Hypothalamus (tissue), 51 donors: ENCODE measurements at places on chromosomes 1 and 21.

GRCh38 chr1:32405672-32406467 is 11.6 kb upstream of the BSDC1 start:
- no peak for DNase-seq

GRCh38 chr1:225811622-225812487 is 1.9 kb downstream of the EPHX1 start:
- DNase-seq: no peak

DNA sequence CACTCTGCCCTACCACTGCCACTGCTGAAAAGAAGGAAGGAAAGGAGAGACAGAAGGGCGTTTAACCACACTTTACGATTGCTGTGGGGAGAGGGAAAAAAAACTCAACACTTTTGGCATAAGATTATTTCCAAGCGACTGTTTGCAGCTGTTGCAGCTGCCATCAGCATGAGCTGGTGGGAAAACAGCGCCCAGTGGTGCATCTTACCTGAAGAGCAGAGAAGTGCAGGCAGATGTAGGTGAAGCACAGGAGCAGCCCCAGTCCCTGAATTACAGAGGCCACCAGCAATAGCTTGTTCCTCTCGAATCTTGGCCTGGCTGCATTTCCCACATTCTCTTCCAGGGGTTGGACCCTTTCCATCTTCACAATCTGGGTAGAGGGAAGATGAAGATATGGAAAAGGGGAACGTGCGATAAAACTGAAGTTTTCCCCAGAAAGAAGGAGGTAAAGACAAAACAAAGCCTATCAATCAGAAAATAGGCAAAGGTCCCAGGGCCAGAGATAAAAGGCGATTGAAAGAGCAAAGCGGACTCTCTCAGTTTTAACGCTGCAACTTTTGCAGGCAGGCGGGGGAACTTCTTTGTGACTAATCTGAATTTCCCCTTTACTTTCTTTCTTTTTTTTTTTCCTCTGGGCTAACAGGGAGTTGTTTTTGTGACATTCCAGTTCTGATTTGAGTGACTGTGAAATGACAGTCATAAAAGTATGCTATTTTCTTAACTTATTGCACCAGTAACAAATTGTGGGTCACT is at the start of gene TNFSF4:
TNFSF4 (minus strand) TSS at position 516 of the 753 bp plus-strand sequence; CDS start at position 361, 155 bp downstream.
- no peak for DNase-seq

- DNase-seq: no peak
Observed at GRCh38 chr1:11602424-11602823, 51.8 kb downstream of the FBXO2 start.

DNA sequence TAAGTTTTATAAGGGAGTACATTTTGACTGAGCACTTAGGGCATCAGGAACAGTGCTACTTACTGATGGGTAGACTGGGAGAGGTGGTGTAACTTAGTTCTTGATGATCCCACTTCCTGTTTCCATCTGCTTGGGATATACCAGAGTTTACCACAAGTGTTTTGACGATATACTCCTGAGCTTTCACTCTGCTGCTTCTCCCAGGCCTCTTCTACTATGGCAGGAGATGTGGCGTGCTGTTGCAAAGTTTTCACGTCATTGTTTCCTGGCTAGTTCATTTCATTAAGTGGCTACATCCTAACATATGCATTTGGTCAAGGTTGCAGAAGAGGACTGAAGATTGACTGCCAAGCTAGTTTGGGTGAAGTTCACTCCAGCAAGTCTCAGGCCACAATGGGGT is 41.3 kb upstream of the LAMC2 start:
- DNase-seq: no peak

GRCh38 chr1:227447531-227447990 is 115.8 kb upstream of the ZNF678 start:
- DNase-seq: no peak

- no peak for DNase-seq
Observed at GRCh38 chr1:21590934-21591333, 78.2 kb downstream of the RAP1GAP start.

DNA sequence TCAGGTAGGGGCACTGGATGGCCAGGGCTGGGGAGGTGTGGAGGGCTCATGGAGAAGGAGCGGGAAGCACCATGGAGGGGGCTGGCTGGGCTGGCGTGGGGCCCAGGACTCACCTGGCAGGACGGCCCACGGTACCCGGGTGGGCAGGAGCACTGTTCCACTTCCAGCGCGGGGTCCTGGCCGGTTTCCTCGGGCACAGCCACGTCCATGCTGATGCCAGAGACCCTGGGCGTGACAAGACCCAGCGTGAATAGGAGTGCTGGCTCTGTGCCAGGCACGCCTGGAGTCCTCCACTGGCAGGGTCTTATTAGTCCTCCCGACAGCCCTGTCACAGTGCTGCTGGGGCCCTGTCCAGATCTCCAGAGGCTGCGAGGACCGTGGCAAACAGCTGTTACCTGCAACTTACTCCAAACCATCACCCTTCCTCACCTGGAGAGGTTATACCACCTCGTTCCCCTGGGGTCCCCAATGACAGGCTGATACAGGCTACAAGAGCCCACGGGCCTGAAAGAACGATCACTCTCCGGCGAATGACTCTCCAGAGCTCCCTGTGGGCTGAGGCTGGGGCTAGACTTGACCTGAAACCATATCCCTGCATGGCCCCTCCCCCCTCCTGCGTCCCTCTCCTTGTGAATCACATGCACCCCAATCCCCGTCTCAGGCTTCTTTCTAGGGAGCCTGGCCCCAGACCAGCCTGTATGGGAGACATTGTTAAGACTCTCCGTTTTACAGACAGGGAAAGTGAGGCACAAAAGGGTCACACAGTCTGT is 62.1 kb downstream of the HSPG2 start:
- DNase-seq: no peak

DNA sequence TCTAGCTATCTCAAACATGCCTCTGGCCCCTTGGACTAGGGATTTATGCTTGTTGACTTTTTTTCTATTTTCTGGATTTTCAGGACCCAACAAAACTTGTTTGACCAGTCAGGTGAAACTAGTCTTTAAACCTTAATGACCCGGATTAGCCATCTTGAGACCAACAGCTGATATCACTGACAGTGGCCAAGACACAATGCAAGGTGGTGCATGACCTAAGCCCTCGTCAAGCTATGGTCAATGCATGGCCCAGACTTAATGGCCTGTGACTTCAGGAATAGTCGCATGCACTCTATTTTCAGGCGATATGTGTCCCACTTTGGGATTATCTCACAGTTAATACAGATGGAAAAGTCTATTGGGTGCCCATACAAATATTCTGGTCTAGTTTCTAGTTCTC is 190.4 kb downstream of the ZBTB18 start:
- no peak for DNase-seq

GRCh38 chr1:192524223-192524622 is 51.4 kb upstream of the RGS1 start:
- DNase-seq: no peak

DNA sequence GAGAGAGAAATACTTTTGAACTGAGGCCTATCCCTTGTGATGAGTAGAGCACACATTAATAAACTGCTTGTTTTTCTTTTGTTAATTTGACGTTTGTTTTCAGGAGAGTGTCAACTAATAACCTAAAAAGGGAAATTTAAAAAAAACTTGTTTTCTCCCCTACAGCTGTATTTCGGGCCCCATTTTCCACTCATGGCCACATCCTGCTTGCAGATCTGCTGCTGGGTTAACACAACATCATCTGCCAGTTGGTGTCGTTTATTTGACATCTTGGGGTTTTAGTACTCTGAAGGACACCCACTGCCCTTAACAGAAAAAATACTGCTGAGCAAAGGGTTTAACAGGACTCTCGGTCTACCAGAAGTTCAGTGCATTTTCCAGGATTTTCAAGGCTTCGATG is 848 bp upstream of the PYHIN1 start:
- DNase-seq: no peak

DNA sequence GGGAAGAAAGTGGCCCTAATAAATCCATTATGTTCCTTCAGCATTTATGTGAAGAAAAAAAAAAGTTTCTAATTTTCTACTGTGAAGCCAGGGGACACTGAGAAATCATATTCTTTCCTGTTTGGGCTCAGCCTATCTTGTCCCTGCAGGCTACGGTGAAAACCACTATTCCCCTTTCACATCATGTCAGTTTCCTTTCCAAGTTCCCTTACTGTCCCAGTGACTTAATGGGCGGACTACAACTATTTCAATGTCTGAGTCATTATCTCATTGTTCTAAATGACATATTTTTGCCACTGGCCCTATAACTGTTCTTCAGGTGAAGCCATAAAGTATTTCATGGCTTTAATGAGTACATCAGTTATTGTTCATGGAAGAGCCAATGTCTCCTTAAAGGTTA is 71.3 kb upstream of the BEND5 start:
- no peak for DNase-seq

DNA sequence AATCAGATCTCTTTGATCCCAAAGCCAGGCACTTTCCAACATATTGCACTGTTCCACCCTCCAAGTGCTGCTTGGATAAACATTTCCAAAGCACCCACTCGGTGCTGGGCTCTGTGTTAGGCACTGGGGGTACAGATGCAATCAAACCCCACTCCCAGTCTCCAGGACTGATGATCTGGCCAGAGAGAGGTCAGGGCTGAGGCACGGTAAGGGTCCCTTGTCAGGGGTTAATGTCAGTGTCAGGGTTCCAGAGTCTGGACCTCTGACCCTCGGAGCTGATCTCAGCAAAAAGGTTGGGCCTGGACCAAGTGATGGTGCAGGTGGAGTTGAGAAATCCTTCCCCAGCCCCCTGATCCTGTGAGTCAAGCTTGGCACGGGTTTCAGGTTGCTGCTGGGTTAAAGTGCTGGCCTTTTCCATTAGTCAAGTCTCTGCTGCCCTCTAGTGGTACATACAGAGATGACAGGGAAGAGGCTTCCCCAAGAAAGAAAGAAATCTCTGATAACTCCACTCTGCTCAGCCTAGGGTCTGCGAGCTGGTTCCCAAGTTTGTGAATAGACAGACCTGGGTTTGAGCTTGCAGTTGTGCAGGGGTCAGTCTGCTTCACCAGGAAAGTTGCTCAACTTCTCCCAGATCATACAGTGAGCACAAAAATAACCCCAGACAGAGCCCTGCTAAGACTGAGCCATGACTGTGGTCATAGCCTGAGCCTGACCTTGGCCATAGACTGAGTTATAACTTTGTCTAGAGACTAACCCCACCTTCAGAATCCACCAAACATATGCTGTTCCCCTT is 74.6 kb downstream of the DMRTA2 start:
- DNase-seq: peak; percentile 5

- no peak for DNase-seq
Observed at GRCh38 chr1:235931171-235931738, 64.5 kb upstream of the LYST start.

DNA sequence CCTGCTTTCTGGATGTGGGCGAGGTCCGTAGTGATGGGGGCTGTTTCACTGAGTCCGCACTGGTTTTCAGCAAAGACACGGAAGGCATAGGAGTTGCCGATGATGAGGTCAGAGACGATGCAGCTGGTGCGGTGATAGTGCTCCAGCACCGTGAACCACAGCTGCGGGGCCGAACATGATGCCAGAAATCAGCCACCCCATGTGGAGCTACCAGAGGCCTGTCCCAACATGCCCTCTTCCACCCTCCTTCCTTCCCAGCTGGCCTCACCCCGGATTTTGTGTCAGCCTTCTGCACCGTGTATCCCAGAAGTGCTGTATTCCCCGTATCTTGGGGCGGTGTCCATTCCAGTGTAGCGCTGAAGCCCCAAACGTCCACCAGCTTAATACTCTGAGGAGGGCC is 10.0 kb downstream of the MYBPHL start:
- no peak for DNase-seq

DNA sequence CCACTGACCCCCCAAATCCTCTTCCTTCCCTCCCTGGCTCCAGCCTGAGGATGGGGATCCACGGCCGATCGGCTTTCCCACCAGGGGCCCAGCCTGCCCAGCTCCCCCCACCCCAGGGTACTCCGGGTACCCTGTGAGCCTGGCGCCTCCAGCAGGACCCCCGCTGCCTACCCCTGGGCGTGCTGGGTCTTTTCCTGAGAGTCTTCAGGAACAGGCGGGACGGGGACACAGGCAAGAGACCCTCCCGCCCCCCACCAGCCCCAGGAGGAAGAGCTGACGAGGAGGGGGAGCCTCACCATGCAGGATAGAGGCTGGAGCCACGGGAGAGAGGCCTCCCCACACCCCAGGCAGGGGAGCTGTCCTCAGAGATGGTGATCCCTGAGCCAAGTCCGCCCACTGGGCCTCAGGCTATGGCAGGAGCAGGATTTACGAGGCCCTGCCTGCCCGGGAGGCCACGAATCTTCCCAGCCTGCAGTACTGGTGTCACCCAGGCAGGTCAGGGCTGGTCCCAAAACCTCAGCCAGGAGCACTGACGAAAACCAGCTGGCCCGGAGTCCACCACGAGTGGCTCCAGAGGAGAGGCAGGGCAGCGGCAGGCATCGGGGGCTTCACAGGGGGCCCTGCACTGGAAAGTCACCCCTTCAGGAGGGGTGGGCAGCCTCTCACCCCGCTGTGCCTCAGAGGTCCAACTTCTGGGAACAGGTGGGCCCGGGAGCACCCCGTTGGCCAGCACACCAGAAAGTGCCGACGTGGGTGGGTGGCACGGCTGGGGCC is 58.0 kb downstream of the MEGF6 start:
- DNase-seq: no peak

GRCh38 chr1:186654741-186655140 is 25.5 kb downstream of the PTGS2 start:
- DNase-seq: no peak

DNA sequence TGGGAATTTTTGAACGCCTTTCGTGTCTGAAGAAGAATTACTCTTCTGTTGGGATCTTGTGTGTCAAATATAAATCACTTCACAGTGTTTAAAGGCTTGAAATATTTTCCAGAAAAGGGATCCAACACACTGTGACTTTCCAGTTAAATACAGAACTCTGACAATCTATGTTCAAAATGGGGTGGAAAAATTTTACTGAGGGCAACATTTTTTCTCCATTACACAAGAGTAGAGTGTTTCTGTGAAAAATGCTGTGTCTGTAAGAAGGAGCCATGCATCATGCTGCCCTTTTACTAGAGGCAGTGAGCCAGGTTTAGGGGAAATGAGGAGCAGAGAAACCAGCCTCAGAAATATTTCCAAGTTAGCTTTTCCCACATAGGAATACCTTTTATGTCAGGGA is 86.5 kb downstream of the VPS13D start:
- DNase-seq: no peak

GRCh38 chr1:206772243-206772937 is at the start of gene IL10:
IL10 (minus strand) TSS chr1:206772494; CDS start chr1:206772435, 59 bp downstream.
- DNase-seq: no peak

GRCh38 chr1:236502972-236503639 is 20.7 kb upstream of the LGALS8 start:
- DNase-seq: peak; percentile 10

GRCh38 chr1:58308206-58308605 is 238.3 kb downstream of the OMA1 start:
- DNase-seq: no peak

GRCh38 chr1:84691122-84691783 is 992 bp upstream of the SSX2IP start:
- DNase-seq: no peak

- no peak for DNase-seq
Observed at GRCh38 chr1:214727274-214727673, 124.3 kb downstream of the CENPF start.

- no peak for DNase-seq
Observed at GRCh38 chr1:168491527-168492164, 52.2 kb downstream of the XCL2 start.

GRCh38 chr1:216750031-216750627 is 26.9 kb upstream of the ESRRG start:
- no peak for DNase-seq
